CD4-positive, alpha-beta T cell treated with Interleukin-6 at 100 ng/mL for 8 hours (primary cell): ENCODE measurements at places on chromosomes 6 and 20.

GRCh38 chr6:125759959-125760457 is 10.6 kb downstream of the HEY2 start:
- no peak for DNase-seq

DNA sequence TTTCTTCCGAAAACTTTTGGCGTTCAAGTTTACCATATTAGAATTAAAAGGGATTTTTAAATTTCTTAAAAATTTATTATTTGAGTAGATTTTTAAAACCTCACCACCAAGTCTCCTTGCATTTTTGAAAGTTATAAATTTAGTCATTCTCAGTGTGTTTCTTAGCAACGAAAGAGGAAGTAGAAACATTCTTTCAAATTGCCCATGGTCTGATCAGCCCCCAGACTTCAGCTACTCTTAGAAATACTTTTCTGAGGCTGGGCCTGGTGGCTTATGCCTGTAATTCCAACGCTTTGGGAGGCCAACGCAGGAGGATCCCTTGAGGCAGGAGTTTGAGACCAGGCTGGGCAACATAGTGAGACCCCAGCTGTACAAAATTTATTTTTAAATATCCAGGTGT is 15.1 kb upstream of the RTF2 start:
- DNase-seq: no peak

DNA sequence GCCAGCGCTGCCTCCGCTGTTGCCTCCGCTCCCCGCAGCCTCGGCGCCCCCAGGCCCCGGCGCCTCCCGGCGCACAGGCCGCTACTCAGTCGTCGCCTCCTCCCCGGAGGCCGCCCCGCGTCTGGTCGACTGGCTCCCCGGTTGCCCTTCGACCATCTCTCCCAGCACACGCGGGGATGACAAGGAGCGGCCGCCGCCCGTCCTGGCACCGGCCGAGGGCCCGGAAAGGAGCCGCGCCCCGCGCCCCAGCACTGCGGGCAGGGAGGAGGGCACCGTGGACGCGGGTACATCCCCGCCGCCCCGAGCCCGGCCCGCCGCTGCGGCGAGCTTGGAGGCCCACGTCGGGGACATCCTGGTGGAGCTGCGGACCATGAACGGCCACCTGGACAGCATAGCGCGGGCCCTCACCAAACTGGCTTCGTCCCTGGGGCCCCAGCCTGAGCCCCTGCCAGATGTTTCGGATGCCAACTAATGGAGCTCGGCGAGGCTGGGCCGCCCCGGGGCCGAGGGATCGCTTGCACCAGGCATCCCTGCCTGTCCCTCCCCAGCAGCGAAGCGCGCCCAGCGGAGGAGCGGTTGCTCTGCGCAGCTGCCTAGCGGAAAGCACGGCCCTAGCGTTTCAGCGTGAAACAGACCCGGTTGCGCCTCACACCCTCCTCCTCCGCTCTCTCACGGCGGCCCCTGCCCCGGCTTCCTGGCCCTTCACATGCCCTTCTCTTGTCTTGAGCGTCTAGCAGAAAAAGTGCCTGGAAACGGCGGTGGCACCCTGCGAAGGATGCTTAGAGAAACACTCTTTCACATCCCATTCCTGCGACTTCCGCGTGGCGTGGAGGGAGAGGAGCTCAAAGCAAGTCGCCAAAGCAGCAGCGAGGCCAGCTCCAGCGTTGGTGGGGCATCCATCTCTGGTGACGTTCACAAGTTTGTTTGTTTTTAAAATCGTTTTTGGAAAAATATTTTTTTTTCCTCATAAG is 285.8 kb upstream of the SUPT3H start:
- peak; percentile 38 for DNase-seq

DNA sequence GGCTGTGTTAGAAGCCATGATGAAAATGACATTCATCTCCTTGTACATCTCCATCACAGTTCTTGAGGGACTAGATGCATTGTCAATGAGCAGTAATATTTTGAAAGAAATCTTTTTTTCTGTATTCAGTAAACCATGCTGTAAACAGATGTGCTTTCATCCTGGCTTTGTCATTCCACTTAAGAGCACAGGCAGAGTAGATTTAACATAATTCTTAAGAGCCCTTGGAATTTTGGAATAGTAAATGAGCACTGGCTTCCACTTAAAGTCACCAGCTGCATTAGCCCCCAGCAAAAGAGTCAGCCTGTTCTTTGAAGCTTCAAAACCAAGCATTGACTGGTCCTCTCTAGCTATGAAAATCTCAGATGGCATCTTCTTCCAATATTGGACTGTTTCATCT is 197.8 kb upstream of the HDDC2 start:
- no peak for DNase-seq

GRCh38 chr6:166959911-166960608 is 3.7 kb upstream of the RNASET2 start:
- DNase-seq: no peak

- no peak for DNase-seq
Measured at GRCh38 chr6:144268794-144269349, 16.3 kb upstream of the UTRN start.

GRCh38 chr6:159693894-159694545 is 979 bp upstream of the SOD2 start:
- peak; percentile 47 for DNase-seq

GRCh38 chr20:8571611-8572010 is 439.5 kb downstream of the PLCB1 start:
- no peak for DNase-seq

DNA sequence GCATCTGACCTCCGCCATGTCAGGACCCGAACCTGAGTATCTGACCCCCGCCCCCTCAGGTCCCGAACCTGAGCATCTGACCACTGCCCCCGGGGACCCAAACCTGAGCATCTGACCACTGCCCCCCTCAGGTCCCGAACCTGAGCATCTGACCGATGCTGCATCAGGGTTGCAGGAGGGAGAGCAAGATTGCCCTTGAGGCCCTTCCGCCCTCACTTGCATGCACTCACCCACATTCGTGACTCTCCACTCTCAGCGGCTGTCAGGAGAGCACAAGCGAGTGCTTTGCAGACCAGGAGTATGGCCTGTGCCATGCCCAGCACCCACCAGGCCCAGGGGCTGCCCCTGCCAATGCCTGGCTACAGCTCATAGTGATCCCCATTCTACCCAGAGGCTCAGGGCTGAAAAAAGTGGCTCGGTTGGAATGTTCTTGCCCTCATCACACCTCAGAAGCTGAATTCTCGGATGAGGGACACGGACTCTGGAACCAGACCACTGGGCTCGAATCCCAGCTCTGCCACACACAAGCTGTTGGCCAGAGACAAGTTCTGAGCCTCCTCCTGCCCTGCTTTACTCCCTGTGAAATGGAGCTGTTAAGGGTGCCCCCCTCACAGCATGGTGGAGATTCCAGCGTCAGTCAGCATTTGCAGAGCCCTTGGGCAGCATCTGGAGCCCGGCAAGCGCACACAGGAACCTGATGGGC is 82.1 kb downstream of the DLL1 start:
- DNase-seq: no peak

DNA sequence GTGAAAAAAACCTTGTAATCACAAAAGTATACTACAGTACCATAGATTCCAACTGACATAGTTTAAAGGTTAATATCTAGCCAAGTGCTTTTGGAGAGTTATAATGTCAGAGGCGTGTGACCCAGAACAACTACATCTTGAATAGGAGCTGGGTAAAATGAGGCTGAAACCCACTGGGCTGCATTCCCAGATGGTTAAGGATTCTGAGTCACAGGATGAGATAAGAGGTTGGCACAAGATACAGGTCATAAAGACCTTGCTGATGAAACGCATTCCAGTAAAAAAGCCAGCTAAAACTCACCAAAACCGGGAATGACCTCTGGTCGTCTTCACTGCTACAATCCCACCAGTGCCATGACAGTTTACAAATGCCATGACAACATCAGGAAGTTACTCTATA is 22.4 kb upstream of the KIAA0408 start:
- no peak for DNase-seq

GRCh38 chr6:130961148-130961547 is 101.9 kb downstream of the EPB41L2 start:
- no peak for DNase-seq

DNA sequence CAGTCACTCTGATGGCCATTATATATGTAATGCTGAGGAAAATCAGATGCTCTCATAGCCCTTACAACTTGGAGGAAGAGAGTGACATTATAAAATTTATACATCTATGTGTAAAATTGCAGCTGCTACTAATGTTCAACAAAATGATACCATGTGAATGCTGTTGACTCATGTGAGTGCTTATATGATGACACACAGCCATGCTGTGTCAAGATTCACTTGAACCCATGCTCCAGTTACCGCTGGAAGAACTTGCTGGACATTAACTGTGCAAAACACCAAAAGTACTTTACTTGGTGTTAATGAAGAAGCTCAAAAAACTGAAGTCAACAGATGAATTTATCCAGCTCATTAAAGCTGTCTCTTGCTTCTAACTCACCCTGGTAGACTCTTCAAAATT is 318.9 kb upstream of the PLCB4 start:
- no peak for DNase-seq

- DNase-seq: no peak
Measured at GRCh38 chr6:155444120-155444917, 11.3 kb downstream of the NOX3 start.

GRCh38 chr6:98787961-98788360 is 46.4 kb upstream of the POU3F2 start:
- DNase-seq: no peak

DNA sequence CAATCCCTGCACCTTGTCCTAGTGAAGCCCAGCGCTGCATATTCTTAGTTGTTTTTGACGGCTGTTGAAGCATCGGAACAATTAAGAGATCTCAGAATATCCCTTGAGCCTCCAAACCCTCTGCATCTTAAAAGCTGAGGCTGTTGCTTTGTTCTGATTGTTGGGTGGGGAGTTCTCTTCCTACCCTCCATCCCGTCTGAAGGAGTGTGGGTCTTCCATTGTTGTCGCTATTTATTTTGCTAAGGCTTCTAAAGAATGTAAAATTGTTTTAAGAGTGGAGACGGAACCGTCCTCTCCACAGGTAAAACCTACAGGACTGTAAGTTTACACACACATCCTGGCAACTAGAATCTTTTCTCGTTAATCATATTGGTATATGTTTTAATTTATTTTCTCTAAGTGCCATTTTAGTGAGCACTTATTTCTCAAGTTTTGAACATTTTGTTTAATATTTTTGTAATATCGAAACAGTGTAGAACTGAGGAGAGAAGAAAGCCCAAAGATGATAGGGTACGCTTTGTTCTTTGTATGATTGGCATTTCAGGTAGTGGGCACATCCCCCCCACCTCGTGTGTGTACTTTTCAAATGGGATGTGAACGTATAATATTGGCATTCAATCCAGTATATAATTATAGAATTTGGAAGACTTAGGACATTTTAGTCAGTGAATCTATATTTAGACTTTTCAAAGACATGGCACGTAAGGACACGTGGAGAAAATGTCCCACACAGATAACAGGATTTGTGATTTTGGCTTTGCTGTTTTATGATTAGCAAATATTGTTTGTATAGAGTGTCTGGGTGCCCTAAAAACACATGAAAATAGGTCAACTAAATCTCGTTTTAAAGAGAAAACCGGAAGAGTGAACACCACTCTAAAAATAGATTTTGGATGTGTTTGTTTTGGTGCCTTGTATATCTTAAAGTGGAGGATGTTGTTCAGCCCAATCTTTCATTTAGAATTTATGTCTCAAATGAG is 1.3 kb downstream of the RNF146 start:
- DNase-seq: no peak

DNA sequence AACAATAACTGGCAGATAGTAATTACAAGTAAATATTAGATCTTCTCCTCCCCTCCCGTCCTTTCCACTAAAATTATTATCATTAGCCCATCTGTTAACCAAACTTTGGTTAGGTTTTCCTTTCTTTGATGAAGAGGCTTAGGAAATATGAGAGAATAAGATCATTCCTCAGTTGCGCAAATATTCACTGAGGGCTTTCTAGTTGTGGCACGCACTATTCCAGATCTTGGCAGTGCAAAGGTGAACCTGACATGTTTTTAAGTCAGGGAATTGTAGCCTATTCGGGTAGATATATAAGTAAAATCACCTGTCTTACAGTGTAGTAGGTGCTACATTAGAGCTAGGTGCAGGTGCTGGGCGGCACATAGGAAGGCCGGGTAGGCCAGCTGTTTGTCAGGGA is 31.1 kb downstream of the RNF217 start:
- no peak for DNase-seq

DNA sequence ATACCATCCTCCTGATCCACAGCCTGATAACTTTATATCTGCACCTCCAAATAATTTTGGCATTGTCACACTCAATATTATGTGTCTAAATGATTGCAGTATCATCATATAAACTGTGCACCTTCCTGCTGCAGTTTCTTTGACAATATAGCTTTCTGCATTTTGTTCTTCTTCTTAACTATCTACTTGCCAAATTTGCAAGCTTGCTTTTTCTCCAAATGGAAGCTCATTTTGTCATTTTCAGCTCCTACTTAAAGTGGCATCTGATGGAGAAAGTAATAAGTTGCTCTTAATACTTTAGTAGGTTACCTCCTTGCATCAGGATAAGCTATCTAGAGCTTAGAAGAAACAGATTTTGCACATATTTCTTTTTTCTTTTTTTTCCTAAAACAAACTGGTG is 74.0 kb upstream of the DEFB112 start:
- DNase-seq: no peak
